ENCODE measurements at places on chromosomes 16 and 17. TPM values are rescaled to one million over a fixed set of nuclear protein-coding genes. Genes with fewer than 3 reads are reported as not detected.

WNT9B gene
- under 0.01 TPM for total RNA-seq

TBC1D3G gene
- total RNA-seq: 0.74 TPM

ST6GALNAC2 gene
- not detected for total RNA-seq

CDC6 gene
- total RNA-seq: 2.0 TPM

CNTNAP1 gene
- total RNA-seq: 6.6 TPM

EMC6 gene
- 8.4 TPM for total RNA-seq

CACNG5 gene
- total RNA-seq: 0.98 TPM

RCVRN gene
- total RNA-seq: not detected

PPP4C gene
- 52.1 TPM for total RNA-seq
